ENCODE measurements at places on chromosomes 12 and 14.

GRCh38 chr14:105203701-105204100 is 22.6 kb upstream of the NUDT14 start:
- DNase-seq: no peak

GRCh38 chr12:115043079-115043478 is 359.1 kb upstream of the TBX3 start:
- no peak for DNase-seq

DNA sequence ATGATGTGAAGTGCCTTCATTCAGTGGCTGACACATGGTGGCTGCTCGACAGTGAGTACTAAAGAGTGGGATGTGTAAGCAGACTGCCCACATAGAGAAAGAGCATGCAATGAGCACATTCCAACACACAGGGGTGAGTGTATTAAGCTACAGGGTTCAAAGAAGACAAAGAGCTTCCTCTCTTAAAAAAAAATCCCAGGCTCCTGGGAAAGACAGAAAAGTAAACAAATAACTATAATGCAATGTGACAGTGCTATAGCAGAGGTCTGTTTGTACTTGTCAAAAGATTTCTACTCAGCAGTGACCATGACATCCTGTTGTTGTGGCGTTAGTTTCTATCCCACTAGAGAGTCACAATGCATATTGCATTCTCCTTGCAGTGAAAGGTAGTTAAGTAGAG is 12.4 kb upstream of the PCNX1 start:
- no peak for DNase-seq

- no peak for DNase-seq
Observed at GRCh38 chr14:104424406-104425072, 155.0 kb upstream of the C14orf180 start.

GRCh38 chr12:43396671-43397070 is 155.3 kb downstream of the ADAMTS20 start:
- no peak for DNase-seq

GRCh38 chr12:130683811-130684210 is 32.3 kb downstream of the RIMBP2 start:
- no peak for DNase-seq

DNA sequence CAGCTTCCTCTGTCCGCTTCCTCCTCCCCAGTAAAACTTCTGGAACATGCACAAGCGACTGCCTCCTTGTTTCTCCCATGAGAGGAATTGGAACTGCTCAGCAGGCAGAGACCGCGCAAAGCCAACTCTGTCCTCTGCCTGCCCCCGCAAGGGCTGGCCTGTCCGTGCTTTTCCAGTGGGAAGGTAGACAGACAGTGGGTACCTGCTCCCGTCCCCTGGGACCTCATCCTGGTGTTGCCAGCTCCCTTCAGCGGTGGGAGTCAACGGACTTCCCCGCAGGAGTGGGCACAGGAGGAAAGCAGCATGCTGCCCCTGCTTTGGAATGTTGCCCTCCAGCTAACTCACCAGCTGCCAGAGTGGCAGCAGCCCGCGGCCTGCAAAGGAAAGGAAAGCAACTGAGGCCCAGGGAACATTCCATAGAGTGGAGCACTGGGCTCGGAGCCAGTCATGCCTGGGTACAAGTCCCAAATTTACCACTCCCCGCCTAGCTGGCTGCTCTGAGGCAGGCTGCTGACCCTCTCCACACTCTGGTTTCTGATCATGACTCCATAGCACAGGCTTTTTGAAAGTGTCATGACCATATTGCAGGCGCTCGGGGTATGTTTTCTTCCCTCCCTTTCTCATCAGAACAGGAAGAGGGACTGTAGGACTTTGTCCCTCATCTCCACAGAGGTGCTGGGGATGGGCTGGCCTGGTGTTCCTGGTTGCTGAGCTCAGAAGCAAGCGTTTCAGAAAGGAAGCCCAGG is 89.2 kb upstream of the CLMN start:
- DNase-seq: no peak

DNA sequence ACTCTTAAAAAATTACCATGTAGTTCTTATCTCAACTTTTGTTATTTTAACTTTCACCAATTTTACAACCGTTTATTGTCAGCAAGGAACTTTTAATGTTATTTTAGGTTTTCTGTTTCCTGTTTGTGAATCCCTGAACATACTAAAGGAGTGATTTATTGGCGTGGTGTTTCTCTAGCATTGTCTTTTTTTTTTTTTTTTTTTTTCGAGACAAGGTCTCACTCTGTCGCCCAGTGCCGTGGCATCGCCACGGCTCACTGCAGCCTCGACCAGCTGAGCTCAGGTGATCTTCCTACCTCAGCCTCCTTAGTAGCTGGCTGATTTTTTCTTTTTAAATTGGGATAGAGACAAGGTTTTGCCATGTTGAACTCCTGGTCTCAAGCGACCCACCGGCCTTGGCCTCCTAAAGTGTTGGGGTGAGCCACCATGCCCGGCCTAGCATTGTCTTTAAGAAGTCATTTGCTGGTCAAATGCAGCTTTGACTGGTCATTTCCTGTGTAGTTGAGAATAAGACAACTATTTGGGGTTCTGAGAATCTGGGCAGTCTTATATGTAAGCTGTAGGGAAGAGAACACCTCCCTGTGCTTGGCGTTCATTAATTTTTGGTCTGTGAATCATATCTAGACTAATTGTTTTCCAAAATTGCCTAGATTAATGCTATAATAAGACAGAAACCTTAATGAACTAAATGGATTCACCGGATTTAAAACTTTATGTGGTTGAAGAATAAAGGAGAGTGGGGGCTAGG is 2.1 kb downstream of the WASHC4 start:
- DNase-seq: no peak
